ENCODE measurements at places on chromosomes 7 and 10. TPM values are rescaled to one million over a fixed set of nuclear protein-coding genes. Genes with fewer than 3 reads are reported as not detected.

- no peak for DNase-seq
Measured at GRCh38 chr7:111159426-111159825, 68.5 kb downstream of the LRRN3 start.

DNA sequence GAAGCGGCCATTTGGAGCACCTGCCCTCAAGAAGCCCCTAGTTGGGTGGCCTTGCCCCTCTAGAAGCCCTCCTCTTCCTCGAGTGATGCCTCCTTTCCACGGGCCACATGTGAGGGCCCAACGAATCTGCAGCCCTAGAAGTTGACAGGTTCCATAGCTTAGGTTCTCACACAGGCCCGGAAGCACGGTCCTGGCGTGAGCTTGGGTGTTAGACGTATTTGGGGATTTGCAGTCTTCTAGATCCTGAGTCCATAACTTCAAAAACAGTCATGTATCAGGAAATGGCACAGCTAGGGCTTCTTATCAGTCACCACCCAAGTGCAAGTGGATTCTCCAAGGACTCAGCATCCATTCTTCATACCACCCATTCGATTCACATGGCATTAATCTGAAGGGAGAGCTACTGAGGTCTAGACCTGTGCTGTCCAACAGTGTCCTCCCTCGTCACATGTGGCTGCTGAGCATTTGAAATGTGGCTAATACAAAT is 477 bp upstream of the FBXW4 start:
- DNase-seq = no peak

DNA sequence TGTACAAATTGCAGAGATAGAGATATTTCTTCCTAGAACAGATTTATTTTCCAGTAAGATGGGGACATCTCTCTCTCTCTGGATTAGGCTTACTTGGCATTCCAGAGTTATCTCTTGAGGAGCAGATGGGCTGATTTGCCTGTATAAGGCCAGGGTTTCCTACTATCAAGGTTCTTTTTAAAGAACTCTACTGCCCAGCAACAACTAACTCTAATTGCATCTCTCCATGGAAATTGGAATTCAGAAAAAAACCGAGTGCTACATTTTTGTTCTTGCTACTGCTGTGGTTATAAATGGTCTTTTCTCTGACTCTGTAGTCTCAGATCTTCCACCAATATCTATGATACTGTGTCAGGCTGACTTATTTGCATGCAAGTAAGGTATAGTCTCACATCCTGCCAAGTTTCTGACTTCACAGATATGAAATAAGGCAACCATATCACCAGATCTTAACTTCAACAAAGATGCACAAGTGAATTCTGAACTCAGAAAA is 161.1 kb downstream of the CRPPA start:
- no peak for DNase-seq

GRCh38 chr7:73973091-73973490 is 54.9 kb upstream of the ELN start:
- DNase-seq = no peak

- DNase-seq = no peak
Measured at GRCh38 chr10:74956555-74957111, 130.2 kb downstream of the KAT6B start.

DNA sequence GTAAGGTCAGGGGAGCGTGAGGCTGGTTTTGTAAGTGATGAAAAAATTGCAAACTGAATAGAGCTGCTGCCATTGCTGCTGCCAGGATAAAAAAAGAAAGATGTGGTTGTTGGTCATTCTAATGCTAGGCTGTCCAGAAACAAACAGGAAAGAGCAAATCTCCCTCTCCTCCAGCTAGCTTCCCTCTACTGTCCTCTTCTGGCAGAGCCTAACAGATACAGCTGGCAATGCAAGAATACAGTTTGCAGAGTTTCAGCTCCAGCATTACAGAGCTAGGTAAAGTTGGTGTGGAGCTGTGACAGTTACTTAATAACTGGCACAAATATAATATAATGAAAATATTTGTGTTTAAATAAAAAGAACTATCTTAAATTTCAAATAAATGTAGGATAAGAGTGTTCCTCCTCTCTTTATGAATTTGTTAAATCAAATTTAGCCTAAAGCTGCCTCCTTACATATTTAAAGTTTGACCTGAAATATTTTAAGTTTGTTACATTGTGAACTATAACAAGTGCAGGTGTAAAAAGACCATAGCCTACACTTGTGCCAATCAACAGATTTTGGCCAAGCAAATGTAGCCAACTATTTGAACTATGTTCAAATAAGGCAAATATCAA is 407.7 kb downstream of the SH2D4B start:
- no peak for DNase-seq

DNA sequence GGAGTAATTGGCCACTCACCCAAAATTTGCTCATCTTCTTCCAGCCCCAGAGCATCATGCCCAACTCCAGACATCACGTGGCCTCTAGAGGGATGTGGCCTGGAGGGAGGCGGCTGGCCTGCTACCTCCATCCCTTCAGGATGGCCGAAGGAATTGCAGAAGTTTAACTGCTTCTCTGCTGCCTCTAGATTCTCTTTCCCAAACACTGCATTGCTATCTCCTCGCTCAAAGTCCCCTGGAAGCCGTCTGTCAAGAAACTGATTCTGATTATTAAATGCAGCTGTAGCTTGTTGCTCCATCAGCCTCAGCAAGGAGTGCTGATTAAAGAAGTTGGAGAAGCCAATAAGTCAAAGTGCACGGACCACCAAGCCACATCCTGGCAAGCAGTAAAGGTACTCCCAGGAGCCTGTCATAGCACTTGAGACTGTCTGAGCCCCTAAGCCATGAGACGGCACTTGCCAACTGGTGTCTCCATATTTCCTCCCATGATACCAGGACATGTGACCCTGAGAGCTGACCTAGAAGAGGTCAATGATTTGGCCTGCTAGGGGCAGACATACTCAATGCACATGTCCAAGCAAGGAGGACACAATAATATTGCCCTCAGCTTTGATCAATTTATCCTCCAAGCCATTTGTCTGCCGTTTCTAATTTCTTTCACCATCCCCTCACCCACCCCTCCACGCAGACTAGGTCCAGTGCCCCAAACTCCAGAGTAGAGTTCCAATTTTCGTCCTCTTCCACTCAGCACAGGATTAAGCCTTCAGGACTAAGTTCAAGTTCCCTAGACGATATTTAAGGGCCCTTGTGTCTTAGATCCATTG is 84.2 kb downstream of the TBXAS1 start:
- DNase-seq = no peak

DNA sequence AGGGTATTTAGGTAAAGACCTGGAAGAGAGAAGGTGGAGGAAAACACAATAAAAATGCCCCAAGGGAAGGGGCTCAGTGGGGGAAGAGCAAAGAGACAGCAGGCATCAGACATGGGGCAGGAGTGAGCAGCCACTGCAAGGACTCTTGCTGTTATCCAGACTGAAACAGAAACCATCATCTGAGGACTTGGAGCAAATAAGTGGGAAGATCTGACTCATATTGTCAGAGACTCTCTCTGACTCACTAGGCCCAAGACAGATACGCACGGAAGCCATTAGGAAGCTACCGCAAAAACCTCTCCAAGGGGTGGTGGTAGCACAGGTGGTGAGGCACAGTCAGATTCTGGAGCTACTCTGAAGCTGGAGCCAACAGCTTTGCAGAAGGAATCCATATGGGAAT is 110.7 kb downstream of the RNF32 start:
- DNase-seq = peak; percentile 41

DNA sequence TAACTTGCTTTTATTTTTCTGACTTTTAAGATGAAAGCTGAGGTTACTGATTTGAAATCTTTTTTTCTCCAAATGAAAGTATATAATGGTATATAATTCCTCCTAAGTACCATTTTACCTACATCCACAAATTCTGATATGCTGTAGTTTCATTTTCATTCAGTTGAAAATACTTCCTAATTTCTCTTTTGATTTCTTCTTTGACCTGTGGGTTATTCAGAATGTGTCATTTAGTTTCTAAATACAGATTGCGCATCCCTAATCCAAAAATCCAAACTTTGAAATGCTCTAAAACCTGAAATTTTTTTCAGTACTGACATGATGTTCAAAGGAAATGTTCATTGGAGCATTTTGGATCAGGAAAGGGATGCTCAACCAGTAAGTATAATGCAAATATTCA is 168.7 kb downstream of the CELF2 start:
- DNase-seq = no peak

DNA sequence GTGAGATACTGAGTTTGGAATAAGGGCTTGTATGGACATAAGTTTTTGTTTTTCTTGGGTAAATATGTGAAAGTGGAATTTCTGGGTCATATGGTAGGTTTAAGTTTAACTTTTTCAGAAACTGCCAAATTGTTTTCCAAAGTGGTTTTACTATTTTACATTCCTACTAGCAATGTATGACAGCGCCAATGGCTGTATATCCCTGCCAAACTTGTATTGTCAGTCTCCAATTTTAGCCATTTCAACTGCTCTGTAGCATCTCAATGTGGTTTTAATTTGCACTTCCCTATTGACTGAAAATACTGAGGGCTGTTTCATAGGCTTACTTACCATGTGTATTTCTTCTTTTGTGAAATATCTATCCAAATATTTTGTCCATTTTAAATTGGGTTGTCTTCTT is 90.5 kb upstream of the ZNF32 start:
- DNase-seq = no peak

- DNase-seq = no peak
Measured at GRCh38 chr7:102260856-102261255, 25.8 kb upstream of the SH2B2 start.

Gene THSD7A
- total RNA-seq = 0.20 TPM

Gene TMEM213
- not detected for total RNA-seq

Gene MSMB
- not detected for total RNA-seq
